Left lung (tissue), 14 donors: ENCODE measurements at places on chromosomes 6 and 20. TPM values are rescaled to one million over a fixed set of nuclear protein-coding genes. Genes with fewer than 3 reads are reported as not detected.

The BPIFB4 gene
- not detected for total RNA-seq

GRCh38 chr6:56946368-56946767 lies 8.5 kb upstream of the BEND6 start:
- no peak for DNase-seq

The PTCHD4 gene
- 0.55 TPM for total RNA-seq

DNA sequence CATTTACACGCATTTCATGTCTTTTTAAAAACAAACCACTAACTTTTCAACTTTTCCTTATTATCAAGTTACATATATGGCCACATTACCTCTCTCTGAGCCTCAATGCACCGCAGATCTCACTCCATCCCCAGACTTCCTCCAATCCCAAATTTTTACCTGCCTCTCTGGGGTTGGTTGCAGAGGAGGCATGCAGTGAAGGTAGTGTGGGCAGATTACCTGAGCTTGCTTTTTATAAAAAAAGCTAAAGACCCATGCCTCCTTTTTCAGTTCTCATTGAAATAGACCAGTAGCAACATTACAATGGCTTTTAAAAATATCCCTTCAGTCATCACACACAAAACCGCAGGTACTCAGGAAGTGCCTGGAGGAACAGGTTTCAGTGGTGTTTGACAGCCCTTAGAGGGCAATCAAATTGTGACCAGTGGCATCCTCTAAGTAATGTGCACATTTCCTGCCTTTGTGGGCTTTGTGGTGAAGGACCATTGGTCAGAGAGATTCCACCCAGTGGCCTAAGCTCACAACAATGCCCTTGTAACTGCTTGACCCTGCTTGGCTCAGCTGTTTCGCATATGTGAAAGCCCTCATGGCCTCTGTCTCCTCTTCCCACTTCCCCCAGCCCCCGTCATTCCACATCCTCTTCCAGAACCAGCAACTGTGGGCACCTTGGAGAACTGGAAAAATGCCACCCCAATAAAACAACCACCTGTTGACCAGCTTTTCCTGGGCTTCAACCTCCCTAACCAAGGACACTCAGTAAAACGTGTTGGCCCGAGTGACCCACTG lies 30.2 kb upstream of the IL17A start:
- DNase-seq, result peak; percentile 28

- no peak for DNase-seq
Measured at GRCh38 chr6:154457046-154457713, 53.3 kb downstream of the CNKSR3 start.

DNA sequence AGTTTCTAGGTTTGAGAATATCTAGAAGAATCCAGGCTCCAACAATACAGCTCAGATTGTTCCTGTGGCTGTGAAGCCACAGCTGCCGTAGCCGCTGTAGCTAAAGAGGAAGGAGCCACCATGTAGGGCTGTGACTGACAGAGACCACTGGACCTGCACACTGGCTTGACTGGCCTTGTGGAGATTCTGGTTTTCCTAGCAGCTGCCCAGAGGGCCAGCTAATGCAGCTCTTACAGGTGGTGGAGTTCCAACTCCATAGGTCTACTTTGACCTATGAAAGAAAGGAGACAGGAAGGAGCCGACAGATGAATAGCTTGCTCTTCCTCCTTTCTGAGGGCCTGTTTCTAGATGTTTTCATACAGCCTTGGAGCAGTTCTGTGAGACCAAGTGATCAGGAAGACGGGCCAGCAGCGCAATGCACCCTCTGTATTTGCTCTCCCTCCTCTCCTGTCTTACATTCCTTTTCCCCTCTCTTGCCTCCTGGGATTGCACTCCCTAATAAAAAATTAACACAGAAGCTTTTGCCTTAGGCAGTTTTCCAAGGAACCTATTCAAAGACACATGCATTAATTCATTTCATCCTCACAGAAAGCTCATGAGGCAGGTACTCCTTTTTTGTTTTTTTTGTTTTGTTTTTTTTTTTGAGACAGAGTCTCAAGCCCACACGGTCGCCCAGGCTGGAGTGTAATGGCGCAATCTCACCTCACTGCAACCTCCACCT lies 51.8 kb upstream of the MYB start:
- no peak for DNase-seq

- no peak for DNase-seq
Measured at GRCh38 chr20:13744352-13744751, 40.4 kb downstream of the ESF1 start.

The EPPIN gene
- total RNA-seq, result not detected

GRCh38 chr6:135703007-135703406 lies 148.5 kb upstream of the PDE7B start:
- no peak for DNase-seq

- no peak for DNase-seq
Measured at GRCh38 chr6:122454673-122455072, 16.9 kb downstream of the SERINC1 start.

DNA sequence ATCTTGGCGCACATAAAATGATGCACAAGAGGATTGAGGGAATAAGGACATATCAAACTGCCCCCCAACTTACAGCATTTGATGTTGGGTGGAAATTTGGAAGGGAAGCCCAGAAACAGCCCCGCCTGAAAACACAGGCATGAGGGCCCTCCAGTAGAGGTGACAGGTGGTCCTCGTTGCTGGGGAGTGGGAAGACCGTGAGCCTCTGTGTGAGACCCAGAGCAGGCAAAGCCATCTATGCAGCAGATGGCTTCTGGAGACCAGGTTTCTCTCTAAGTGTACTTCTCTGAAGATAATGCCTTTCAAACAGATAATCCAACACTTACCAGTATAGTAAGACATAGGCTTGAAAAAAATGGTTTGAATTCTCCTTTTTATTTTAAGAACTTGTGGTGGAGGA lies 132.2 kb upstream of the INSM1 start:
- DNase-seq, result no peak

DNA sequence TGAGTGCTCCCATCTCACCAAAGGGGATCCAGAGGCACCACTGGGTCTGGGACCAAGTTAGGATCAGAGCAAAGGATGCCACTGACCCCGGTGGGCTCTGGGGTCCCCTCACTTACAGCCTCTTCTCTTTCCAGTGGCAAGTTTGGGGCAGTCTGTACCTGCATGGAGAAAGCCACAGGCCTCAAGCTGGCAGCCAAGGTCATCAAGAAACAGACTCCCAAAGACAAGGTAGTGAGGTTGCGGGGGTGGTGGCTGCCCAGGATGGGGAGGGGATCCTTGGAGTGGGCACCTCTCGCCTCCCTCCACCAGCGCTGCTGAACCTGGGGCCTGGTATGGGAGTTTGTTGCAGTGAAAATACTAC lies 4.9 kb downstream of the MYLK2 start:
- no peak for DNase-seq

DNA sequence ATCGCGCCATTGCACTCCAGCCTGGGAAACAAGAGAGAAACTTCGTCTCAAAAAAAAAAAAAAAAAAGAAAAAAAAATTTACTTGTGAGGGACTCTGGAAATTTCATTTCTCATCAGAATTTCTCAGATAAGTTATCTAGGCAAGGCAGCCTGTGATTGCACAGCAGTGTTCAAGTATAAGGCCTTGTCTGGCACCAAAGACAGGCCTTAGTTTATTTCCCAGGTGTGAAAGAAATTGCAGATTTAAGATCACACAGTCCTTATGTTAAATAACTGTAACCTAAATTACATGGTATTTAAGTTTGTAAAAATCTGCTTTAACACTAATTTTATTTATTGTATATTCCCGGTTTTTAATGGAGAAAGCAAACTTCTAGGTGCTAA lies 34.8 kb downstream of the HFE start:
- DNase-seq, result no peak

- DNase-seq, result no peak
Measured at GRCh38 chr6:133953634-133954415, 801 bp downstream of the TBPL1 start.

DNA sequence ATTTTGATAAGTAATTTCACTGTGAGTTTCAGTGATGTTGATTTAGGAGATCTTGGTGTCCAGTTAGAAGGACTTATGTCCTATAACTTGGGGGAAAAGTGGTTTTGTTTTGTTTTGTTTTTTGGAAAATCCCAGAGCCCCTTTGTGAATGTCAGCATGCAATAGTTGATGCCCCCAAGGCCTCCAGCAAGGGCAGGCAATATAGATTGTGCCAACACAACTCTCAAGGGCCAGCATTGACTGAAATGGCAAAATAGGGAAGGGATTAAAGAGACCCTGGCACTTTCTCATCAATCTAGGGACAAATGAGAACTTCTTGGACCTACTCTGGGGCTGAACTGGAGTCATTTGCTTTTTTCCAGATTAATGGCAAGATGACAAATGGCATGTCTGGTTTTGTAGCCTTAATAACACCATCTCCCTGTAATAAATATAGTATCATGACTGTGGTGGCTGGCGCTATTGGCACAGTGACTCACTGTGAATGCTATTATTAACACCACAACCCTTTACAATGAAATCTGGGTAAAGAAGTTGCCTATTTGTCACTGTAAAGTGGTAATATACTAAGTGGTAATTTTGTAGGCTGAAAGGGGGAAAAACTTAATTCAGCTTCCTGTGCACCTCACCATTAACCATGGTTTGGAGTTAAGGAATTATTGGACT lies 51.8 kb downstream of the ABRACL start:
- no peak for DNase-seq

- no peak for DNase-seq
Measured at GRCh38 chr20:60211618-60212463, 253.6 kb downstream of the CDH26 start.

DNA sequence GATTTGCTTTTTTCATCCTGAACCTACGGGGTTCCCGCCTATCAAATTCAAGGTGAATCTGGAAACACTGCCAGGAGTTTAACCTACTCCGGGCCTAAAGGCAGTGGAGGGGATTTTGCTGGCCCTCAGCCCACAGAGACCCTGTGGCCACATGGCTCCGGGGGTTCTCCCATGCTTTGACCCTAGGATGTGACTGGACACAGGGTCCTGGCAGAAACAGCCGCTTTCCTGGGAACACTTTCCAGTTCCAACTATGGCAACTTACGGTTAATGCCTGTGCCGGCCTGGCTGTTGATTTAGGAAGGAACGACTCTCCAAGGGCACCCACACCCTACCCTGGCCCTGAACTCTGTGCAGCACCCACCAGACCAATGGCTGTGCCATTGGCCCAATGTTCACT lies 141.7 kb upstream of the RPS6KA2 start:
- DNase-seq, result no peak

DNA sequence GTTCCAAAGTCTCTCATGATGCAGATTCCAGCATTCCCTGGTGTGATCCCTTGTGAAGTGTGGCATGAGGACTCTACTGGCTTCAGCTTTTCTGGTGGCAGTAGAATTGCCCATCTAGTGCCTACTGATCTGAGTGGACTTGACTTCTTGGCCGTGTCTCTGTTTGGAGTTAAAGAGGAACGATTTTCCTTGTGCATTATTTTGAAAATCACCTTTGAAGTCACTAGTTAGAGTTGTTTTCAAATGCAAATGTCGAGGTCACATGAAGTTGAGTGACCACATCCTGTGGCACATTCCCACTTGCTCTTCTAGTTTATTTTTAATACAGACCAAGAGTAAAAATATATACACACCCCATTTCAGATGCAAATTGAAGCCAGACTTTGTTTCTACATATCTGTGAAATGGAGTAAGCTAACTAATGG lies 270.7 kb upstream of the TAB2 start:
- DNase-seq, result no peak

- DNase-seq, result no peak
Measured at GRCh38 chr20:458776-459175, 3.6 kb downstream of the TBC1D20 start.

The BPIFB6 gene
- total RNA-seq, result not detected

GRCh38 chr20:46699651-46700359 lies 9.6 kb upstream of the SLC2A10 start:
- DNase-seq, result no peak

The KIF6 gene
- 3.3 TPM for total RNA-seq

The RIPPLY2 gene
- total RNA-seq, result not detected
